RPMI7951 (cell line): ENCODE measurements at places on chromosomes 2 and 18. TPM values are rescaled to one million over a fixed set of nuclear protein-coding genes. Genes with fewer than 3 reads are reported as not detected.
A peak's percentile ranks its signal among the peaks of the same experiment; 100 is the strongest.

GRCh38 chr2:238100821-238101771 lies 956 bp downstream of the ESPNL start:
- no peak for DNase-seq

DNA sequence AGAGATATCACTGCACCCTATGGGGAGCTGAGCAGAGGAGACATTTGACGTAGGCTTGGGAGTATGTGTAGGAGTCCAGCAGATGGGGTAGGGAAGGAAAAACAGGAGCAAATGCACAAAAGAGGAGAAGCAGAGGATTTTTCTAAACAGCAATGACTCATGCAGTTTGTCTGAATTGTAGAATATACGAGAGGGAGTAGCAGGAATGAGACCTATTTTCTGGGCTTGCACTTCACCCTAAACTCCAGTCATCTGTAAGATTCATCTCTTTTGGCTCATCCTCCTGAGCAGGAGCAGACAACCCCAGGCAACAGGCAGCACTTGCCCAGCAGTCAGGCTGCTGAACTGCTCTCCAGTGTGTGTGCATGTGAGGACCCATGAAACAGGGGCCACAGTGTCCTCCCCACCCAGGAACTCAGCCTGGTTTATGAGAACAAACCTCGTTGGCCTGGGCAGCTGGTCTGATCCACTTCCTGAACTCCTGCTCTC lies 100.2 kb upstream of the CDC42EP3 start:
- DNase-seq: peak; percentile 77

DNA sequence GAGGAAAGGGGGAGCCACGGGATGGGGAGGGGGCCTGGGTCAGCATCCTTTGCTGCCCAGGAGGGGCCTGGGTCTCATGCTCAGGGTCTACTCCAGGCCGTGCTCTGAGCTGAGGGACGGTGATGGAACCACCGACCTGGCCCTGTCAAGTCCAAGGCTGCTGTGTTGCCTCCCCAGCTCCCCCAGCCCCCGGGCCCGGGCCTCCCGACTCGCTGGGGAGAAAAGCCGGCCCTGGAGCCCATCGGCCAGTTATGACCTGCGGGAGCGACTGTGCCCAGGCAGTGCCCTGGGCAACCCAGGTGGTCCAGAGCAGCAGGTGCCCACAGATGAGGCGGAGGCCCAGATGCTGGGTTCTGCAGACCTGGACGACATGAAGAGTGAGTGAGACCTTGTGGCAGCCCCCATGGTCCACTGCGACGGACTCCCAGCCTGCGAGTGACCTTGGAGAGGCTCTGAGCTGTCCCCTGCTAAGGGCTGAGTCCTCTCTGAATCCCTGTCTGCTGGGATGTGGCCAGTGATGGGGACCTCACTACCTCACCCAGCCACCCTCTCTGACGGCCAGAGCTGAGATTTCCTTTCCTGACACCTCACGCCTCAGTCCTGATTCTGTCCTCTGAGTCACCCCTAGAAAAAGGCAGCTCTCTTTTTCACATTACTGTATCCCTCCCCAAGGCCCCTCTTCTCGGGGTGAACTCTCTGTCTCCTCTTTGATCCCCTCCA lies 2.7 kb downstream of the SLC4A3 start:
- no peak for DNase-seq

DNA sequence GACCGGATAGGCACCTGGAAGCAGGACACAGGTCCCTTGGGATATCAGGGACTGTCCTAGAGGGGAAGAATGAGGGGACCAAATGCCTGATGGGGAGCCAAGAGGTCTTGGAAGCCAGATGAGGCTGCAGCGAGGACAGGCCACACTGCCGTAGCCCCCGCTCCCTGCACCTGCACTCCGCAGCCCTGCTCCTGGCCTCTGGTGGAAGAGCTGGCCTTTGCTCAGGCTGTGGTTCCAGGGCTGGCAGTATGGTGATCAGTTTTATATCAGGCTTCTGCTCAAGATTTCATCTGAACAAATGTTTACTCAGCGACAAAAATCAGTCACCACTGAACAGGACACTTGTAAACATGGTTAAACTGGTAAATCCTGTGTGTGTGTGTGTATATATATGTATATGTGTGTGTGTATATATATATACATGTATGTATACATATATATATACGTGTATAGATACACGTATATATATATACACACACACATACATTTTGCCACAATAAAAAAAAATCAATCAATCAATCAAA lies 52.5 kb upstream of the TAF1B start:
- no peak for DNase-seq

- DNase-seq: no peak
Observed at GRCh38 chr18:916562-916961, 11.9 kb downstream of the ADCYAP1 start.

LIMS2 gene
- total RNA-seq: 3.3 and 3.8 TPM in 2 replicates

DPYSL5 gene
- not detected in 2 replicates for total RNA-seq
